ENCODE measurements at places on chromosomes 12 and 14.

GRCh38 chr12:12999959-13000615 is at the start of gene HEBP1:
Gene HEBP1, minus strand, starts transcription at chr12:13000265. Its CDS starts 151 bp downstream, at chr12:13000114.
- peak; percentile 79 for DNase-seq

- no peak for DNase-seq
Observed at GRCh38 chr12:39062266-39062996, 157.0 kb upstream of the CPNE8 start.

DNA sequence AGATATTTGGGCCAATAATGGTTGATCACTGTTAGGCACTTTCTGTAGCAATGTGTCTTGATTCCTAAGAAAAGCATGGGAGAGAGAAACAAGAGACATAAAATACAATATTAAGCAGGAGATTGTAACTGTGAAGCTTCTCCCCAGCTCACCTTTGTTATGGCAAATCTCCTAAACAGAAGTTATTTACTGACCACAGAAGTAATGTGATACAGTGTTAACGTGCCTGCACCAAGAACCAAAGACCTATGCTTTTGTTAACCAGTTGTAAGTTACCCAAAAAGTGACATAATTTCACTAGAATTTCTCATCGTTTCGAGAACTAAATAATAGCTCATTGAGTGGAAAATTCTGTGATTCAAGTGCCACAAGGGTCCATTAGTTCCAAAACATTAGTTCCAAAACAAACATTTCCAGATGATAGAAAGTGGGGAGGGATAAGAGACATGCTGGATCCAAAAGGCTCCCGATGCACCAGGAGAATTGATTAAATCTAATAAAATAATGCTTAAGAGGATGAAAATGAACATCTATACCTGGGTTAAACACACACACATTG is 14.3 kb downstream of the RERG start:
- DNase-seq, result no peak

DNA sequence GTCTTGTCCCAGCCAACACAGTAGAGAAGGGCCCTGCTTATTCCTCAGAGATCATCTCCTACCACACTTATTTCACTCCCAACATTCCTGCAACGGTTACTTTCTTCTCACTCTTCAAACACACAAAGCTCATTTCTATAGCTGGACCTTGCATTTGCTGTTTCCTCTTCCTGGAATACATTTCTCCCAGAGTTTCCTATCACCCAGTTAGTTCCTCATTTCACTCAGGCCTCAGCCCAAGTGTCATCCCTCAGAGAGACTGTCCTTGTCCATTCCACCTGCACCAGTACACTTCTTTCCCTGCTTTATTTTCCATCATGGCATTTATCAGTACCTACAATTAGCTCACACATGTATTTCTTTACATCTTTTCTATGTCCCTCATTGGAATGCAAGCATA is 14.7 kb upstream of the STK38L start:
- DNase-seq, result no peak

GRCh38 chr12:86712425-86712843 is 456.2 kb upstream of the MGAT4C start:
- DNase-seq, result no peak

DNA sequence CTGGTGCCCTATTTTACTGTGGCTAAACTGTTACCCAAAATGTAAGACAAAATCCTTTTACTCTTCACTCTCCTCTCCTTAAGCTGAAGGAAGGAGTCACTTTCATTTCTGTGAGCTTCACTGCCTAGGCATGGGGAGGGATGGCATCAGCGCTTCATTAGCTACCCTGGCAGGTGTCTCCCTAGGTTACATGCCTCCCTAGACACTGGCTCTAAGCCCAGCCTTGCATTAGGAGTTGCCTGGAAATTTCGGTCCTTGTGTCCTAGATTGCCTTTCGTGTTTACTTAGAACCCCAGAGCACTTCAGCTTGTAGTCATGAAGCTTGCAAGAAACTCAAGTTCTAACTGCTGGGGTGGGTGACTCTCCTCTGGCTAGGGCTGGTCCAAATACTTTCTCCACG is 520.5 kb upstream of the STXBP6 start:
- no peak for DNase-seq

- no peak for DNase-seq
Observed at GRCh38 chr12:54608156-54608555, 19.7 kb upstream of the PPP1R1A start.

- DNase-seq, result no peak
Observed at GRCh38 chr12:117968151-117968789, 520 bp downstream of the KSR2 start.

DNA sequence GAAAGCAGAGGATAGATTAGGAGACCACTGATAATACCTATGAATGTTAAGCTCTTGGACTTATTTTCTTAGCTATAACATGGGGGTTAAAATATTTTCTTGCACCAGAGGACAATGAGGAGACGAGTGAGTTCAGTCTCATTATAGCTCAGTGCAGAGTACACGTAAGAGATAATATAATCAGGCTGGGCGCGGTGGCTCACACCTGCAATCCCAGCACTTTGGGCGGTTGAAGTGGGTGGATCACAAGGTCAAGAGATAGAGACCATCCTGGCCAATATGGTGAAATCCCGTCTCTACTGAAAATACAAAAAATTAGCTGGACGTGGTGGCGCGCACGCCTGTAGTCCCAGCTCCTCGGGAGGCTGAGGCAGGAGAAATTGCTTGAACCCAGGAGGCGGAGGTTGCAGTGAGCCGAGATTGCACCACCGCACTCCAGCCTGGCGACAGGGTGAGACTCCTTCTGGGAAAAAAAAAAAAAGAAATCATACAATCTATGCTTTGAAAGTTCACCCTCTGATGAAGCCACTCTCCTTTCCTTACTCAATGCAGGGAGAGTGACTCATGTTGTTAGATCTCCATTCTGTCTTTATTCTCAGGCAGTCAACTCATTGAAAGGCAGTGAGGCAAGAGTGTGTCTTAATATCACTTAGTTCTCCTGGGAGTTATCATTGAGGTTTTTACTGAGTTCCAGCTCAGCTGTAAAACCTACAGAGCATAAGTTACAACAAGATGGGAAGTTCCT is 134.2 kb downstream of the SYNE2 start:
- DNase-seq, result no peak

DNA sequence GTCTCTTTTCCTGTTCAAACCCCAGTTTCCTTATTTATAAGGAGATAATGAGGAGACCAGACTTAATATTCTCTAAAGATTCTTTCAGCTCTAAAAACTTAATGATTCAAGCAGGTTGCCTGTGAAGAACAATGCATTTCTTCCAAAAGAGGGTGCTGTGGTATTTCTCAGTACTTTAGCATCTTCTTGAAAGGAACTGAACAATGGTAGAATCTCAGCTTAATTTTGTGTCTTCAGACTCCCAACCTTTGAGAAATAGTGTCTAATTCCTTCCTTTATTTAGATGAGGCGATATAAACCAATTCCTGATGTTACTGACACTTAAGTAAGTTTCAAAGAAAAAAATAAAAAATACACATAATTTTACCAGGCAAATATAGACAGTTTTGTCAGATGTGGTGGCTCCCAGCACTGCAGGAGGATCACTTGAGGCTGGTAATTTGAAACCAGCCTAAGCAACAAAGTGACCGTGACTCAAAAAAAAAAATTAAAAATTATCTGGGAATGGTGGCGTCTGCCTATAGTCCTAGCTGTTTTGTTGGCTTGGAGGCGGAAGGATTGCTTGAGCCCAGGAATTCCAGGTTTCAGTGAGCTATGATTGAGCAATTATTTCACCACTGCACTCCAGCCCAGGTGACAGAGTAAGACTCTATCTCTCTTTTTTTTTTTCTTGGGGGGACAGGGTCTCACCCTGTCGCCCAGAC is 76.9 kb upstream of the PSMA6 start:
- DNase-seq, result no peak

DNA sequence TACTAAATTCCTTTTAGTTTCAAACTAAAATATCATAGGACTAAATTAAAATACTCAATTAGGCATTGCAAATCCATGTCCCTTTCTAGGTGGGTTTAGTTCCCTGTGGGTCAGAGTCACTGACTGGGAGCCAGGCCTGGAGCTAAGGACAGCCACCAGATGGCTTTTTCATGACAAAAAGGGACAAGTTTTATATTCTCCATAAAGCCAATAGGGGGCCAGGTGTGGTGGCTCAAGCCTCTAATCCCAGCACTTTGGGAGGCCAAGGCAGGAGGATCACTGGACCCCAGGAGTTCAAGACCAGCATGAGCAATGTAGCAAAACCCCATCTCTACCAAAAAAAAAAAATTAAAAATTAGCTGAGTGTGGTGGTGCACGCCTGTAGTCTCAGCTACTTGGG is 35.4 kb upstream of the EIF5 start:
- DNase-seq, result no peak

DNA sequence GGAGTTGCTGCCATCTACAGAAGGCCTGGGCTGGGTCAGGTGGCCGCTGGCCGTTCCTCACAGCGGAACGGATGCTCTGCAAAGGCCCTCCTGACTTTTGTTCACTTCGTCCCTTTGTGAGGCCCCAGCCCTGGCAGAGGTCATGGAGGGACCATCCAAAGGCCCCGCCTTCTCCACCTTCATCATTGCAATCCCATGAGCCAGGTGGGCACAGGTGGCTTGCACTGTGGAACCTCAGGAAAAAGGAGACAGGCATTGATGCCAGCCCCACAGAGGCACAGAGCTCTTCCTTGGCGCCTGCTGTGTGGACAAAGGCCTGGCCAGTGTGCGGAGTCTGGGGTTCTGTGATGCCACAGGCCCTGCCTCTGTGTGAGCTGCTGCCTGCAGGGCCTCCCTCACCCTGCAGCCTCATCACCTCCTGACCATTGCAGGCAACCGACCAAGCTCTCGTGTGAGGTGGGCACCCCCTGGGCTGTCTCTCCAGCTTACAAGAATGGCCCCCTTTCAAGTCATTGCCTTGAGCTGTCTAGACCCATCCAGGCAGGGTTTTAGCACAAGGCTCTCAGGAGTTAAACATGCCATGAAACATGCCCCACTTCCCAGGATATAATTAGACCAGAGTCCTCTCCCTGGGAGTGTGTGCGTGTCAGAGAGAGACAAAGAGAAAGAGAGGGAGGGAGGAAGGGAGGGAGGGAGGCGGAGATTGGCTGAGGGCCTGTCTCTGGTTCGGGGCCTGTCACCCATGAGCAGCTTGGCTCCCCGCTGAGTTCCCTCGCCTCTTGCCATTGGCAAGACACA is 19.3 kb downstream of the NFKBIA start:
- no peak for DNase-seq

DNA sequence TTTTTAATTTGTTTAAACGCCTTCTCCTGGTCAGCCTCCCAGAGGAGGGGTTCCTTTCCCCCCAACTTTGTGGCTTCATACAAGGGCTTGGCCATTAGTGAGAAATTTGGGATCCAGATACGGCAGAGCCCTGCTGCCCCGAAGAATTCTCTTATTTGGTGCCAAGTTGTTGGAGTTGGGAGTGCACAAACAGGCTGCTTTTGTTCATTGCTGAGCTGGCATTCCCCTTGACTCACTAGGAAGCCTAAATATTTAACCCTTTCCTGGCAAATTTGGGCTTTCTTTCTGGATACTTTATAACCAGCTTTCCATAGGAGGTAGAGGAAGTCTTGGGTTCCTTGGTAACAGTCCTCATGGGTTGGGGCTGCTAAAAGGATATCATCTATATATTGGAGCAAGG is 10.3 kb upstream of the ADAM21 start:
- no peak for DNase-seq

DNA sequence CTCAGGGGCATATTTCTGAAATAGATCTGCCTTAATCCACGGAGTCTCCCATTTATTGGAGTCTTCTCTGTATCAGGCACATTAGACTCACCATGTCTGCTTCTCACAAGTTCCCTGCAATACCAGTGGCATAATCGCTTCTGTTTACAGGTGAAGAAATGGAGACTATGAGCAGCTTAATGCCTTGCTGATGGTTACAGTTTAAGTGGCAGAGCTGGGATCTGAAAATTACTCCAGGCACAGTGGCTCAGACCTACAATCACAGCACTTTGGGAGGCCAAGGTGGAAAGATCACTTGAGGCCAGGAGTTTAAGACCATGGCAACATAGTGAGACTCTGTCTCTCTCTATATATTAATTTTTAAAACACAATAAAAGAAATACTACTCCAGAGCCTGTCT is 7.3 kb upstream of the RIC8B start:
- no peak for DNase-seq

DNA sequence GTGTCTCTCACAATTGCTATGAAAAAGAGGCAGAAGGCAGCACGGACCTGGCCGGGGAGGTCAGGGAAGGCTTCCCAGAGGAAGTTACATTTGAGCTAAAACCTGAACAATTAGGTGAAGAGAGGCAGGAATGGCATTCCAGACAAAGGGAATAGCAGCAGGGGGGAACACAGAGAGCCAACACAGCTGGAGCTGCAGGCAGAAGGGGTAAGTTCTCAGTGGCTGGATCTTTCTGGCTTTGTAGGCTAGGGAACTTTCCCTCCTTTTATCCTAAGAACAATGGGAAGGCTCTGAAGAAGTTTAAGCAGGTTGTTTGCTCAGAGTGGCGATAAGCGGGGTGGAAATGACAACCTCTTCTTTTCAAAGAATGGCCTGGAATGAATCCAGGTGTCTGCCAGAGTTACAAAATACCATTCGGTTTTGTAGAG is 100.0 kb downstream of the PRIMA1 start:
- no peak for DNase-seq
